ENCODE measurements at places on chromosomes 11 and 22.

- DNase-seq = no peak
These were observed 40.8 kb downstream of the CDPF1 start for GRCh38 chr22:46209262-46209661.

- no peak for DNase-seq
These were observed 124.2 kb upstream of the B3GAT1 start for GRCh38 chr11:134536219-134536618.

- DNase-seq = no peak
These were observed 2249.5 kb downstream of the LRRC4C start for GRCh38 chr11:39209981-39210380.

GRCh38 chr22:46652847-46653331, 32.7 kb downstream of the GRAMD4 start:
- no peak for DNase-seq

- no peak for DNase-seq
These were observed 34.9 kb downstream of the MAPK1 start for GRCh38 chr22:21832291-21833290.

- DNase-seq = no peak
These were observed 145.2 kb upstream of the SYT13 start for GRCh38 chr11:45431046-45432018.

- no peak for DNase-seq
These were observed 414.6 kb upstream of the LARGE1 start for GRCh38 chr22:34334893-34335292.

GRCh38 chr22:19909350-19910179, 32.0 kb upstream of the COMT start:
- peak; percentile 74 for DNase-seq

GRCh38 chr22:45238957-45239680, 1.6 kb downstream of the KIAA0930 start:
- no peak for DNase-seq

DNA sequence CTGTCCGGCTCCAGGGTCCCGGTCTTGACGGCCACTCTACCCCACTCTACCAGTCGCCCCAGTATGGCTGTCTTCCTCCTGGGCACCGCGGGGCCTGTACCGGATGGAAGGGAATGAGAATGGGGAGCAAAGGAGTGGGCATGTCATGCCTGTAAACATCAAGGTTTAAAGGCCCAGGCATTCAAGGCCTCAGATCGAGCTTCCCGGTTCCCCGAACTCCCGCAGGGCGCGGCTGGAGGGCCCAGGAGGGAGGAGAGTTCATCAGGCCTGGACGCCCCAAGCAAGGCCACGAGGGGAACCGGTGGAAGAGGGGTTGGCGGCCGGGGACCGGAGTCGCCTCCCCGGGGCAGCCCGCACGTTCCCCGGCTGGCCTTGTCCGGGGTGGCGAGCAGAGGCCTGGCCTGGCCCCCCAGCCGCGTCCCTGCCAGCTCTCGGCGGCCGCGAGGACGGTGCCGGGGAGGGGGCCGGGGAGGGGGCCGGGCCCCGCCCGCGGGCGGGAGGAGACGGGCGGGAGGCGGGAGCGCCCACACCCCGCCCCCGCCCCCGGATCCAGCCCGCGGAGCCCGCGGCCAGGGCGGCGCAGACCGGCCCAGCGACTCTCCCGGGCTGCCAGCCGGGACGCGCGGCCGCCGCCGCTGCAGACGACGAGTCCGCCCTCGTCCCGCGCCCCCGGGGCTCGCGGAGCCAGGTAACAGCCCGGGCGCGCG, at the start of gene CDC42EP1:
Gene CDC42EP1, plus strand, starts transcription at position 580 of the 707 bp plus-strand sequence. CDS start 5,870 bp downstream, outside the sequence.
- no peak for DNase-seq

GRCh38 chr11:27012234-27012921, 18.5 kb downstream of the FIBIN start:
- DNase-seq = no peak

- no peak for DNase-seq
These were observed 331.6 kb downstream of the CTTN start for GRCh38 chr11:70729949-70730348.

DNA sequence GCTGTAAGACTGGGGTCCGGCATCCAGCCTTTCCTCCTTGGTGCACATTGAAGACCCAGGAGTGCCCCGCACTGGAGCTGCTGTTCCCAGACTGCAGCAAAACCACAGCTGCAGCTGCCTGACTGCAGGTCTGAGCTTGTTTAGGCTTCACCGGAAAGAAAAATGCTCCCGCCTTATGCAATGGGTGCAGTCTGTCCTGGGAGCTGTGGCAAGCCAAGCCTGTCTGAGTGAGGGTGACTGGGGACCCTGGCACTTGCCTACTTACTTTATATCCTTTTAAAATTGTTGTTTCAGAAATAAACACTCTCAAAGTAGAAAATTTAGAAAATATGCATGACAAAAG, 23.3 kb upstream of the CD44 start:
- DNase-seq = no peak

DNA sequence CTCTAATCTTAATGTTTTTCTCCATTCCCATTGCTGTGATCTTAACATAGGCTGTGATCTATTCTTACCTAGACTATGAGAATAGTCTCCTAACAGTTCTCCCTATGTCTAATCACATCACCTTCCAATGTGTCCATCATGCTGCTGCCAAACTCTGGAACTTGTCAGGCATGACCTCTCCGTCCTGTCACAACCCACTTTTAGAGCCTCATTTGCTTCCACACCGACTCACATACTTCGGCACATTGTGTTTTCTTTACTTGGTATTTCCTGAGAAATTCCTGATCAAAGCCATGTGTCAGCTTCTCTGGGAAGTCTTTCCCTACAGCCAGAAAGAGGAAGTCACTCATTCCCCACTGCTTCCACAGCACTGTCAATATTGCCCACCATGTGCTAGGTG, 40.5 kb upstream of the BIRC3 start:
- no peak for DNase-seq

DNA sequence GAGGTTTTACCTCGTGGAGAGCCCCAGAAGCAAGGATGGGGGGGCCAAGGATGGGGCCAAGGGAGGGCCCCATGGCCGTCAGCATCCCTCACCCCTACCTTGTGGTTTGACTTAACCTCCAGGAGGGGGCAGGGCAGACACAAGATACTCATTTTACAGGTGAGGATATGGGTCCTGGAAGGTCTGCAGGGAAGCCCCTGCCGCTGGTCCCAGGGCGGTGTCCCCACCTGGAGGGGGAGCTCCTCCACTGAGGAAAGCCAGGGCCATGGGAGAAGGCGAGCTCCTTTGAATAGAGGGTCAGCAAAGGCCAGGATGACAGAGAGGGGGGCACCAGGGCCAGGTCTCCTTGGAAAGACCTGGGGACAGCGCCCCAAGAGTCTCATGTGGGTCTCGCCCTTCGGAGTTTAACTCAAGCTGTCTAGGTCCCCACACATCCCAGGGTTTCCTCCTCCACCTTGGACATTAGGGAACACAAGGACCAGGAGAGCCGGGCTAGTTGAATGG, 5.9 kb upstream of the ADORA2A start:
- no peak for DNase-seq

DNA sequence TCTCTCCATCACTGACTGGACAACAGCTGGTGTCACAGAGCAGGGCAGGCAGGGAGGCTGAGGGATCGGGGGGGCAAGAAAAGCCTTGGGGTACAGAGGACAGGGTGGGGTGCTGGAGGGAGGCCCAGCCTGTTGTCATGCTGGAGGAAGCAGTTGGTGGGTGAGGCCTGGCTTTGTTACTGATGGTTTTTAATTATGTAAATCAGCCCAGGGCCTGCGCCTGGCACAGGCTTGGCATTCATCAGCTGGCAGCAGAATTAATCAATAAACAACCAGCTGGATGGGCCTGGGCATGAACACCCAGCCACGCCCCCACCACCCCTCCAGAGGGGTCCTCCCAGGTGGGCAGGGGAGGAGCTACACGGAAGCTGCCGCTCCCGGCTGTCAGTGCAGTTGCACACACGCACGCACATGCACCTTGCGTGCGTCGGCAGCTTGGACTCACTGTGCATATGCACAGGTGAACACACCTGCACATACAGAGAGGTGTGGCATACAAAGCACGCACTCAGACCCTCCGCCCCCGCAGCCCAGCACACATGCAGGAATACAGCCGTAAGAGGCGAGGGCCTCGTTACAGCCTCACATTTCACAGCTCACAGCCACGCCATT, 21.3 kb upstream of the ELFN2 start:
- no peak for DNase-seq

GRCh38 chr11:37712251-37712650, 1114.2 kb upstream of the RAG2 start:
- no peak for DNase-seq

DNA sequence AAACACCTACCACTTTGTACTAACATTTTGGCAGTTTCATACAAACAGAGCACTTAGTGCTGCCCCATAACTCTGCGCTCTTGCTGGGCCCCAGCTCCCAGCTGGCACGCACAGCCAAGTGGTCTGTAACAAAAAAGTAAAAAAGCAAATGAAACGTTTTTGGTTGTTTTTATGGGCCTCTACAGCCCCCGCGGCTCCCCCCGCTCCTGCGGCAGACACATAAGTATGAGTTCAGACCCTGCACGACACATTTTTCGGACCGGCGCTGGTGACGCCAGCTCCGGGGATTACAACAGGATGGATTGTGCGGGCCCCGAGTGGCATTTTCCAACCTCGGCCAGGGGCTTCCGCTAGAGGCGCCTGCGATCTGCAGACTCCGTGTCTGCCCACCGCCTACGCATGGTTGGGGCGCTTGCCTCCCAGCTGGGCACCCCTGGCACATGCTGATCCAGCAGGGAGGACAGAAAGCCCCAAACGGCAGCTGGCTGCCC, 418.2 kb downstream of the SOX6 start:
- DNase-seq = no peak

- peak; percentile 87 for DNase-seq
These were observed at the start of gene TOB2 for GRCh38 chr22:41446639-41447434. TSS of gene TOB2 (minus strand) at chr22:41446801. CDS start at chr22:41437345, 9,456 bp downstream.

DNA sequence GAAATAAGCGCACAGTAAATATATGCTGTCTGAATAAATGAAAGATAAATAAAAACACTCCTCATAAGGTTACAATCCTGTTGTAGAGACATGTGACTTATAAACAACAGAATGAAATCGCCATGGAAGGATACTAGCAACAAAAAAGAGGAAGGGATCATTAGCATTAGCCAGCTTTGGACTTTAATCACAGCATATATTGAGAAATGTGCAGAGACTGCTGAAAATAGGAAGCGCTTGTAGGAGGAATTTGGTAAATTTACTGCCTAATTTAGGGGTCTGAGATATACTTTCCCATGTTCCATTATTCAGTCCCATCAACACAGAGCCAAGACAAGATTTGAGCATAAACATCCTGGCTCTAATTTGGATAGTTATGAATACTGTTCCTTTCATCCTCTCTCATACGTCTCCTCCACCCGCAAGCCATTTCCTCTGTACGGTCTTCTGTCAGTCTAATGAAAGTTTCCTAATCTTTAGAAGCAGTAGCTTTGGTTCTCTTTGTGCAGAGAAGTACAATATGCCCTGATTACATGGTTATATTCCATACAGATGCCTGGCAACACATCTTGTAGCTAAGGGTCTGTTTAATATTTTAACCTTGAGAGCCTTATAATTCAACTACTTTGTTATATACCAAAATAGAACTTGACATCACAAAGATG, 37.1 kb upstream of the AKIP1 start:
- no peak for DNase-seq

- DNase-seq = no peak
These were observed 1.5 kb downstream of the ROBO4 start for GRCh38 chr11:124896071-124896750.

GRCh38 chr11:44623731-44624491, 58.4 kb downstream of the CD82 start:
- no peak for DNase-seq
